NCI-H774 (cell line): ENCODE measurements at places on chromosomes 7 and 10.
A peak's percentile ranks its signal among the peaks of the same experiment; 100 is the strongest.

DNA sequence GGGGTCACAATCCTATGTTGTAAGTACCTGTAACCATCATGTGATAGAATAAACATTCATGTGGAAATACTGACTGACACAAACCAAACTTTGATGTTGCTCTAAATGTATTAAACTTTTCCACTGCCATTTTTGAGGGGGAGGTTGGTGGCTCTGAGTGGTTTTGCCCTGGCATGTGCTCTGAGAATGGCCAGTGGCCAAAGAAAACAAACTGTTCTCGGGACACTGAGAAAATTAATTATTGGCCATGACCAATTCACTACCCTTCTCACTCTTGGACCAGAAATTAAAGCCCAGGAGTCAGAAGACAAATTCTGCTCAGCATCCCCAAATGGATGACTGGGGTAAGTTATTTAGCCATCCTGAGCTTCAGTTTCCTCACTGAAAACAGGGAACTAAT, 195.9 kb downstream of the XPNPEP1 start:
- DNase-seq, result no peak

DNA sequence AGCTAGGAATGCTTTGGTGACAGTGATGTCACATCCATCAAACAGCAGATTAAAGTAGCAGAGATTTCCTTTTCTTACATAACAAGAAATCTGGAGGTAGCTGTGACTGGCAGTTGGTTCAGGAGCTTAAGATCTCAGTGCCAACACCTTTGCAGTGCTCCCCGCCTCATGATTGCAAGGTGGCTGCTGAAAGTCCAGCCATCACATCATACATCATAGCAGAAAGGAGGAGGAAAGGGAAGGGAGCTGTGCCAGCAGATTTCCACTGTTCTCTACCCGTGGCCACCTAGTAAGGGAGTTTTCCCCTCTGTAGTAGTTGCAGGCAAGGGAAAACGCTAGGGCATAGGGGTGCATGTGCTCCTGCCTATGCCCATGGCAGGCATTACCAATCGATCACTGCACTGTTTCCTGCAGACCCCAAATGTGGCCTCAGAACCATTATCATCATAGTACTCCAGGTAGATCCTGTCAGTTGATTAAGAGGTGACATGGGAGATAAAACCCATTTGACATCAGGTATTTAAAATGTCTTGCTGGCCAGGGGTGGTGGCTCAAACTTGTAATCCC, 57.9 kb upstream of the GTF2IRD1 start:
- no peak for DNase-seq

GRCh38 chr10:61272781-61273180, 180.4 kb downstream of the TMEM26 start:
- DNase-seq, result no peak

- DNase-seq, result peak; percentile 86
These were observed 6.3 kb upstream of the ZNF736 start for GRCh38 chr7:64307254-64308015.

DNA sequence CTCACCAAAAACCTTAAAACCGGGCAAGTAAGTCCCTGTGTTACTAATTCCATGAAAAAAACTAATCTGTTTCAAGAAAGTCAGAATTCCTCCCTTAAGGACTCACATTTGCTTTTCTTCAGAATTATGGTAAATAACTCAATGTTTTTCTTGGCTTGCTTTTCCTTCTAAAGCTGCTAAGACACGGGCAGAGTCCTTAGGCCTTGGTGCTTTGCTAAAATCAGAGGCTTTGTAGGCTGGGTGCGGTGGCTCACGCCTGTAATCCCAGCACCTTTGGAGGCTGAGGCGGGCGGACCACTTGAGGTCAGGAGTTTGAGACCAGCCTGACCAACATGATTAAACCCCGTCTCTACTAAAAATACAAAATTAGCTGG, 32.0 kb downstream of the GNA12 start:
- DNase-seq, result no peak

DNA sequence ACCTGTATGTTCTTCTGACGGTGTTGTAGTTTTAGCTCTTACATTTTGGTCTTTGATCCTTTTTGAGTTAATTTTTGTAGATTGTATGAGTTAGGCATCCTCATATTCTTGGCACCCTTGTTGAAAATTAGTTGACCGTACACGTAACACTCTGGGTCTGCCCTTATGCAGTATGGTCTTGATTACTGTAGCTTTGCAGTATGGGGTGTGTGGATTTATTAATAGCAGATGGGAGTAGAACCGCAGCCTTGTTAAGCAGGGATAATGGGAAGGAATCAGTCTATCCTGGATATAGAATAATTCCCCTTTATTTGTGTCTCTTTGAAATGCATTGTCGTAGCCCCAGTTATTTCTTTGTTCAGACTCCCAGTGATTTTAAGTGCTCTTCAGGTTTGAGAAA, 95.5 kb downstream of the UBE3C start:
- DNase-seq, result no peak

DNA sequence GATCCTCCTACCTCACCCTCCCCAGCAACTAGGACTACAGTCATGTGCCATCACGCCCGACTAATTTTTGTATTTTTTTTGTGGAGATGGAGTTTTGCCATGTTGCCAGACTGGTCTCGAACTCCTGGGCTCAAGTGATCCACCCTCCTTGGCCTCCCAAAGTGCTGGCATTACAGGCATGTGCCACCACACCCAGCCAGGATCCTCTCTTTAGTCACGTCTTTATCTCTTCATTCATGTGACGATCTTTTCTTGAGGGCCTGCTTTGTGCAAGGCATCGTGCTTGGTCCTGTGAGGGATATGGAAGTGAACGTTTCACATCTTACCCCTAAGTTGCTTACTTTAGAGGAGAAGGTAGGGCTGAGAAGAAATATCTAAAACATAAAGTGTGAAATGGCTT, 21.6 kb downstream of the WBP1L start:
- DNase-seq, result no peak
